ENCODE measurements at places on chromosomes 2 and 18.

DNA sequence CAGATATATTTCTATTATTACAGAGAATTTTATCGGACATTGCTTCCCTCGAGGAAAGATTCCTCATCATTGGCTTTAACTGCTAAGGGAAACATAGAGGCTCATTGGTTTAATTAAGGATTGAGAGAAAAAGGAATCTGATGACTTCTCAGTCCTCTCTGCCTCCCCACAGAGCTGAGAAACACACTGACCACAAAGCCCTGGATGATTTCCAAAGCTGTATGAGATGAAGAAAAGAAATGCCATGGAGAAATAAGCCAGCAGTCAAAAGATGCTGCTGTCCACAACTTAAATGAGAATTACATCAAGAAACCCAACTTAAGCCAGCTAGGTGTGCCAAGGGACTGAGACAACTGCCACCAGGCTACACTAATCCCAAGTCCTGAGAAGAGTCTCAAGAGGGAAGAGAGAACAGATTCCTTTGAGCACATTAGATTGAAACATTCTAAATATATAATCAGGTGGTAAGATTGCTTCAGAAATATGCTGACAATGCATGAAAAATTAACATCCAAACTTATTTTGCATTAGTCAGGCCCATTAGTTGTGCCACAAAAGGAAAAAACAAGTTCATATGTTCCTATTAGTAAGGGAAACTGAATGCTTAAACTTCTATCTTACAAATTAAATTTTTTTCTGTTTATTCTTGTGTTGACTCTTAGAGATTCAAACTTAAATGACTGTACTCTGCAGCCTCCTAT lies 308.1 kb upstream of the CYRIA start:
- DNase-seq: no peak

DNA sequence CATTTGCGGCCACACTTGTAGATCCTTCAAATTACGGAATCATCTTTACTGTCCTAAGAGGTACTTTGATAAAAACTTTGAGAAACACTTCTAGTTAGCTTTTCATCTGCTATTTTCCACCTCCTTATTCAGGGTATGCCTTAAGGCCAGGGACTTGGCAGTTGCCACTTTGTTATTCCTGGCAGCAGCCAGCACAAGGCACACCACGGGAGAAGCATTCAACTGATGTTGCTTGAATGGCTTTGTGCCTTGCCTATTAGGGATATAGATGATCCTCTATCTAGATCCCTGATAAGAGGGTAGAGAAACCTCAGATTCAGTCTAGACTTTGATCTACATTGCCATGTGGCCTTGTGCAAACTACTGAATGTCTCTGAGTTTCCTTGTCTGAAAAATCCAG lies 70.3 kb upstream of the EPHA4 start:
- no peak for DNase-seq

GRCh38 chr2:222701721-222702131 lies 30.3 kb downstream of the MOGAT1 start:
- no peak for DNase-seq

- no peak for DNase-seq
These were observed 9.0 kb upstream of the CDK15 start for GRCh38 chr2:201797175-201797840.

DNA sequence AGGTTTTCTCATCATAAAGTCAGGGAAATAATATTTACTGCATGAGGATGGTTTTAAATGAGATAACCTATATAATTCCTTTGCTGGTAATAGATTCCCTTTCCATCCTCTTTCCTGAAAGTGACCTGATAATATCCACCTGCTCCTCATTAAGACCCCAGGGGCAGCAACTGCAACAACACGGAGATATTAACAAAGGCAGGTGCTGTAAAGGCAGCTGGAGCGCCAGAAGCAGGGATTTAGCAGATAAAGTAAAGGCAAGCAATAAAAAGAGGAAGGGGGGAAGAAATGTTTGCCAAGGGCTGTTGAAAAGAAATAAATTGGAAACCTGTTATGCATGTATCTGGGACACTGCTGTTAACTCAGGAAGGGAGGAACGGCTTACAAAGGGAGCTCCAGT lies 472.6 kb upstream of the KLHL29 start:
- DNase-seq: no peak

GRCh38 chr18:2903006-2903405 lies 56.2 kb downstream of the EMILIN2 start:
- DNase-seq: no peak

GRCh38 chr2:96679848-96680247 lies 37.3 kb downstream of the FER1L5 start:
- no peak for DNase-seq

DNA sequence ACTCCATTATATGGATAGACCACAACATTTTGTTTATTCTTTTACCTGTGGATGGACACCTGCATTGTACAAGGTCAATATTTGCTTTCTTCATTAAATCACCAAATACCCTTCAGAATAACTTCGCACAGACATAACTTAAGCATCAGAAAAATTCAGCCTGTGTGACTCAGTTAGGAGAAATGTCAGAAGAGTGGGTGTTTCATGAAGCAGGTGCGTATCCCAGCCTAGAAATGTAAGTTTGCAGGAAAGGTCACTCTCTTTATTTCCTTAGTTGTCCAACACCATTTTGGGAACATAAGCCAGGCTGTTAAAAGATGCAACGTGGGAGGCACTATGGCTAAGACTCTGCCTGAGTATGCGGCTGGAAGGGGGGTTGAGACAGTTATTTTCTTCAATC lies 48.6 kb upstream of the FHL2 start:
- no peak for DNase-seq

DNA sequence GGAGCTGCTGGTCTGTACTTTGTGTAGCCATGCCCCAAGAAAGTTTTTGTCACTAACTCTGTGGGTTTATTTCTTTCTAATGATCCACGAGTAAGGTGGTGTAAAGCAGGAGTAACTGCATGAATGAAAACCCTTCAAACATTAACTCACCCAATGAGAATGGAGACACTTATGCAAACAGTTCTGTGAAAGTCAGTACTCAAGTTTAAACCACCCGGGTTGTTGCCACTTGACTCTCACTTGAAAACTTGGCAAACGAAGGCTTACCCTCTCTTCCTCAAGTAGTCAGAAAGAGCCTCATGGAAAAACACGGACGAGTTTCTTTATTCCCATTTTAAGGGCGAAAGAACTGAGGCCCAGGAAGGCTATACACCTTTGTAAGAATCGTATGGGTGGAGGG lies 117.5 kb downstream of the MMADHC start:
- no peak for DNase-seq

DNA sequence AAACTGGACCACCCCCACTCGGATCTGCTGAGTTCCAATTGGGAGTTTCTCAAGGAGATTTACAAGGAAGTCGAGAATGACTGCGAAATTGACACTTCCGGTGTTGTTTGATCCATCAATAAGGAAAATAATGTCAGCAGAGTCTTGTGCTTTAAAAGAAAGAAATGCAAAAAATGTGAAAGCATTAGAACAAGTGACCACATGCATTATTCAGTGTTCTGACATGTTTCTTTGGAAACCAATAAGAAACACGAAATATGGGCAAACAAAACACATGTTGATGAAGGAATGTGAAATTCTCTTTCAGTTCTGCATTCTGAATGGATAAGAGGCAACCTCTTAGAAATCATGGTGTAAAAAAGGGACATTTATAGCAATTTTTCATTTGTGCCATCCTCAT lies 25.9 kb downstream of the COL6A3 start:
- no peak for DNase-seq

DNA sequence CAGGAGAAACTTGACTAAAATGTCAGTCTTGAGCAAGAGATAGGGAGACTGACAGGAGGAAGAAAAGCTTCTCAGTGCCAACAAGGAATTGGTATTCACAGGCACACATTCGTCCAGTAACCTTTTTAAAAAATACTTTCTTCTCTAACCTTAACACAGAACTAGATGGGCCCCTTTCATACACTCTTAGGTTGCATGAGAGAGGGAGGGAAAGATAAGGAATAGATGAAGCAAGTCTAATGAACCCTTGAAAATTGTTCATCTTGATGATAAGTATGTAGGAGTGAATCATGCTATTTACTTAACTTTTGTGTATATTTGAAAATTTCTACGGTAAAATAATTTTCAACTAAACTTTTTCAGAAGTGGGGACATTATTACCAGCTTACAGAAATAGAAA lies 42.0 kb upstream of the CCDC88A start:
- no peak for DNase-seq

DNA sequence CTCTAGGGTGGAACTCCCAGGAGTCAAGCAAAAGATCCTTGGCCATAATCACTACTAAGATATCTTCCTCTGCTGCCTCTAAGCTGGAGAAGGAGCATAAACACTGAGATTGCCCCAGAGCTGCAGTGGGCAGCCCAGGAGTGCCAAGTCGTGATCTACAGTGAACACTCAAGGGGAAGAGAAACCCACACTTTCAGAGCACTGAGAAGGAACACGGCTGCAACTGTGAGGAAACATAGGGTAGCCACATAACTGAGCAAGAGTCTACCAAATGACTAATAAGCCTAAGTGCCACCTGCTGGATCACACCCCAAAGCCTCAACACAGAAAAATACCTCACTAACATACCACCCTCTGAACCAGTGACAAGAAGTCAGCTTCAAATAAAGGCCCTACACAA lies 79.6 kb upstream of the RAB12 start:
- DNase-seq: no peak

- DNase-seq: peak; percentile 15
These were observed 39.0 kb upstream of the STRN start for GRCh38 chr2:37005118-37005868.
